ENCODE measurements at places on chromosomes 7 and 10.
A peak's percentile ranks its signal among the peaks of the same experiment; 100 is the strongest.

GRCh38 chr10:35720366-35720765 lies 78.3 kb upstream of the FZD8 start:
- no peak for DNase-seq

- DNase-seq = no peak
These were observed 60.6 kb upstream of the FRMD4A start for GRCh38 chr10:14391342-14391741.

DNA sequence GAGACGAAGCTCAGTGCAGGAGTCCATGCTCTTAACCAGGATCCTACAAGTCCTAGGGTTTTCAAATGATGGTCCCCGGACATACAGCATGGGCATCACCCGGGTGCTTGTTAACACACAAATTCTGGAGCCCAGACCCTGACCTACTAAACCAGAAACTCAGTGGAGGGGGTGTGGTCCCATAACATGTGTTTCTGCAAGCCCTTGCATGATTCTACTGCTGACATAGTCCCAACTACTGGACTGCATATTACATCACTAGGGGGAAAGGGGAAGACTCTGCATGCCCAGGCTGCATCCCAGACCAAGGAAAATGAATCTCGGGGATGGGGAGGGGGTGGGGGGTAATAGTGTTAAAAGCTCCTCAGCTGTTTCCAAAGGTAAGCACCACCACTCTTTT lies 40.3 kb downstream of the GRB10 start:
- no peak for DNase-seq

GRCh38 chr10:23474626-23475025 lies 35.8 kb downstream of the OTUD1 start:
- DNase-seq = no peak

GRCh38 chr7:12783421-12784095 lies 96.1 kb downstream of the ARL4A start:
- no peak for DNase-seq

DNA sequence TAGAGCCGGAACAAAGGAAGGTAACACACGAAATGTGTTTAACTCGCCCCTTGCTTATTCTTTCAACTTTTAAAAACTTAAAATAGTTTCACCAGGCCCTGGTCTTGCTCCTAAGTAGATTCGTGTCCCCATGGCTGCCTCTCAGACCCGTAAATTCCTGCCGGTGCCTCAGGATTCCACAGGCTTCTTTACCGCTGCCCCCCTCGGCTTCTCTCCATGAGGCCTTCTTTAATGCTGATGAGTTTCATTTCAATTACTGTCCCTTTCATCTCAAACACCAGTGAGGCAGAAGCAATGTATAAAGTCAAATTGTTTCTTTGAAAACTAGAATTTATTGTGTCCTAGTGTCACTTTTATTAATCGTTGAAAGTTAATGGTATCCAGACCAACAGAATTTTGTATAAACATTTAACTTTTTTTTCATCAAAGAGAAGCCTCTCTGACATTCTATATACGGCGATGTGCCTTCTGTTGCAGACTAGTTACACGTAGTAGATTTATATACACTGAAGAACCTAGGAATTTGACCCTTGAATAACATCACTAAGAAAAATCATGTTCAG lies 225.2 kb downstream of the C7orf25 start:
- no peak for DNase-seq

GRCh38 chr10:48322017-48322416 lies 15.5 kb downstream of the MAPK8 start:
- no peak for DNase-seq

DNA sequence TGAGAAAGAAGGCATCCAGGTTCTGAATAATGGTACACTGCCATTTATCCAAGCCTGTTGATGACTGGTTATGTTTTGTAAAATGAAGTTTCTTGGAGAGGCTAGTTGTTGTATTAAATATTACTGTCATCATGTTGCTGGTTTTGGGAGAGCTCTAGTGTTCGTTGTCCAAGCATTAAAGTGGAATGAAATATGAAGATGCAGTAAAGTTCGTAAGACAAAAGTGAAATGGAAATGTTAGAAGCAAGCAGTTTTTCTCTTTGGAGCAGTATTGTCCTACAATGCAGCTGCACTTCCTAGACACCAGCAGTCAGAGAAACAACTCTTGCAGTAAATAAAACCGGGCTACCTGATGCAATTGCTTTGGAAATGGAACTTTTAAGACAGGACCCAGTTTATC lies 156.8 kb upstream of the FZD1 start:
- no peak for DNase-seq

- DNase-seq = no peak
These were observed 169.7 kb downstream of the NRF1 start for GRCh38 chr7:129780974-129781927.

GRCh38 chr10:43849551-43849950 lies 200.9 kb upstream of the ZNF32 start:
- DNase-seq = no peak

DNA sequence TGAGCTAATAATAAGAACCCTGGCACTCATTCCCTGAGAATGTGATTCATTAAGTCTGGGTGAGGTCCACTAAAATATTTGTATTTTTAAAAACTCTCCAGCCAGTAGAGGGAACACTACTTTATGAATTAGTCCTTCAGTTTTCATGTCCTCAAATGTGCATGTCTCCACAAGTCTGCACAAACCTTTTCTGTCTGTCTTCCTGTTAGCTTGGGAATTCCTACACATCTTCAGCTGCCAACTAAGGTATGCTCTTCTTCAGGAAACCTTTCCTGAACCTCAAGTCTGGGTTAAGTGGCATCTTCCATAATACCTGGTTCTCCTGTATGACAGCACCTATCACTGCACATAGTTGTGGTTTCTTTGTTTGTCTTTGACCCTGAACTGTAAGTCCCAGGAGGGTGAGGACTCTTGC lies 119.6 kb upstream of the MKX start:
- no peak for DNase-seq

DNA sequence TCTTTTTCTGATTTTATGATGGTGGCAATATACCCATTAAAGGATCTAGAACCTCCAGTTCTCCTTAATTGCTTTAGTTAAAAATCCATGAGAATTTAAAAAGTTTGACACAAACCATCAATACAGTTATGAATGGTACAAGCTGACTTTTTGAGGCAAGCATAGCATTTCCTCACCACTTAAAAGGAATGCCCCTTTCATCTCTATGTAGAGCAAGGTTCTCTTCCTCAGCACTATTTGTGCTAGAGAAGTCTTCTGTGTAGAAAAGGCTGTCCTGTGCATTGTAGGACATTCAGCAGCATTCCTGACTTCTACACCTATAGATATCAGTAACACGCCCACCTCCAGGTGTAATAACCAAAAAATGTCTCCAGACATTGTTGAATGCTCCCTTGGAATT lies 67.3 kb downstream of the AHR start:
- no peak for DNase-seq

DNA sequence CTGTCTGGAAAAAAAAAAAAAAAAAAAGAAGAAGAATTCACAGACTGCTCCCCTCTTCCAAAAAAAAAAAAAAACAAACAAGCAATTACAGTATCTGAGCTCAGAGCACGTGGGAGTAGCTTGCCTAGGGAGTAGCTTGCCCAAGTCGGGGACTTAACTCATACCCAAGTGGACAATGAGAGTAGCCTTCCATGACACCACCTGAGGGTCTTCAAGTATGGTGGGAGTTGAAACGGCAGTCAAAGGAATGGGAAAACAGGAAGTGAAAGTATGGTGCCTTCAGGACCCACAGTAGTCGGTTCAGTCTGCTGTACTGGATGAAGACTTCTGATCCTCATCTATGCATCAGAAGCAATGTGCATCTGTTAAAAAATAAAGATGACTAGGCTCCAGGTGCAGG lies 10.6 kb downstream of the VOPP1 start:
- DNase-seq = no peak

GRCh38 chr7:5284304-5285281 lies 1.9 kb downstream of the SLC29A4 start:
- peak; percentile 28 for DNase-seq

GRCh38 chr7:36925207-36925606 lies 200.9 kb upstream of the AOAH start:
- no peak for DNase-seq

- DNase-seq = no peak
These were observed 355.6 kb downstream of the RNLS start for GRCh38 chr10:88227342-88228018.

- no peak for DNase-seq
These were observed 15.0 kb upstream of the AKR1B1 start for GRCh38 chr7:134473861-134474291.

GRCh38 chr7:49768835-49769234 lies 4.6 kb upstream of the VWC2 start:
- DNase-seq = no peak

DNA sequence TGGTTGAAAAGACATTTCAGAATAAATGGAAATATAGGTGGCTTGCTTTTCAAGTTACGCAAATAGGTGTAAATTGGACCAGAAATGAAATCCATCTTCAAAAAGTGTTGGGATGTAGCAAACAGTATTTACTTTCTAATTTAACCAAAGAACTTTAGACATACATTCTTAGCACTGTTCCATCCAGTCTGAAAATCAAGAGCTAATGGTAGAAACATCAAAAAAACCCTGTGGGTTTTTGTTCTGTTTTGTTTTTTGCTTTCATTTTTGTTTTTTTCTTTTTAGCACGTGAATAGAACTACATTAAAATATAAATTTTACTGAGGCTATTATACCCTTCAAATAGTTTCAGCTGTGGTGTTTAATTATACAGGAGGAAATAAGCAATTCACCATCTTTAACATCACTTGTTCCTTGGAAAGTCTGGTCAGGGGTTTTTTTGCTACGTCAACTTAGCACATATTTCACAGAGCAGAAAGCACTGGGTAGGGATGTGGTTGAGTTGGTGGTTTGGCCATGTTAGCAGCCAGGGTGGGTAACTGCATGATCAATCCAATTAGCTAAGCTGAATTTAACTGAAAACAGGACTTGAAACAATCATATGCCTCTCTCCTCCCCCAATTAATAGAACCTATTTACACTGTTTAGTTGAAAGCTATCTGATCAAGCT lies 275.4 kb upstream of the PFKP start:
- no peak for DNase-seq

DNA sequence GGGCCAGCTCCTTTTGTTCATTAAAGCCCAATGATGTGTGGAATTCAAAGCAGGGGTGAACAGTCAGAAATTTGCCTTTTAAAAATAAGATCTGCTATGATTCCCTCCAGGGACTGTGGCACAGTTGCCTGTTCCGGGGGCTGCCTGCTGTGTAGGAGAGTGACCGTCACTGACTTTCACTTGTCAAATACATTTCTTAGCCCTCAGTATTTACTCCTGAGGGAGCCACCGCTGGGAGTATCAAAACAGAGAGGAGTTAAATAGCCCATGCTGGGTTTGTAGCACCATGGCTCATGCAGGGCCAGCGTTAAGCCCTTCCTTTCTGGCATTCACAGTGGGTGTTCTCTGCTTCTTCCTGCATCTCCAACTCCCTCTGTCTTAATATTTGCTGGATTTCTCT lies 897.8 kb downstream of the SORCS3 start:
- no peak for DNase-seq

GRCh38 chr10:18364987-18365775 lies 225.0 kb downstream of the CACNB2 start:
- no peak for DNase-seq

DNA sequence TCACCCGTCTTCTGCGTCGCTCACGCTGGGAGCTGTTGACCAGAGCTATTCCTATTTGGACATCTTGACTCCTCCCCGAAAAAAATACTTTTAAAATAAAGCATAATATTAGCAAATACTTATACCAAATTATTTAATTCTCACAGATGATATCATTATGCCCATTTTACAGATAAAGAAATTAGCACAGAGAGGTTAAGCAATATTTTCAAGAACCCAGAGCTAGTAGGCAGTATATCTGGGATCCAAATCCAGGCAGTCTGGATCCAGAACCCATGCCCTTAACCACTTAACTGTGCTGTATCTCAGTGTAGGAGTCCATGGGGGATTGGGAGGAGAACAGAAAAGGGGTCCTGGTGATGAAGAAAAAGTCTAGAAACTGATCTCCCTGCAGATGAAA lies 6.1 kb downstream of the IQUB start:
- no peak for DNase-seq

DNA sequence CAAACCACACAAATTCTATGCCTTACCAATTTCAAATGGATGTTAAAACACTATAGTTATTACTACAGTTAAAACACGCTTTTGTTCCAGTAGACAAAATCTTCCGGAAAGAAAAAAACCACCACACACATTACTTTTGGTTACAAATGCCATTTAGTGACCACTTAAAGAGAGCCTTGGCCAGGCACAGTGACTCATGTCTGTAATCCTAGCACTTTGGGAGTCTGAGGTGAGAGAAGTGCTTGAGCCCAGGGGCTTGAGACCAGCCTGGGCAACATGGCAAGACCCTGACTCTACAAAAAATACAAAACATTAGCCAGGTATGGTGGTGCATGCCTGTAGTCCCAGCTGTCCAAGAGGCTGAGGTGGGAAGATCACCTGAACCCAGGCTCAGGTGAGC lies 7.2 kb downstream of the TNPO3 start:
- no peak for DNase-seq

- DNase-seq = no peak
These were observed 31.5 kb upstream of the NRP1 start for GRCh38 chr10:33365871-33366411.

DNA sequence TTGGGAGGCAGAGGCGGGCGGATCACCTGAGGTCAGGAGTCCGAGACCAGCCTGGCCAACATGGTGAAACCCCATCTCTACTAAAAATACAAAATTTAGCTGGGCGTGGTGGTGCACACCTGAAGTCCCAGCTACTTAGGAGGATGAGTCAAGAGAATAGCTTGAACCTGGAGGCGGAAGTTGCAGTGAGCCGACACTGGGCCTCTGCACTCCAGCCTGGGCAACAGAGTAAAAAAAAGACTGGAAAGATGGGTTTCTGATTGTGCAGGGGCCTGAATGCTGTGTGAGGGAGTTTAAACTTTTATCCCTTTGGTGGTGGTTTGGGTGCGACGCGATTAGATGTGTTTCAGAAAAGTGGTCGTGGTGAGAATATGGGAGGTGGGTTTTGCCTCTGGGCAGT lies 1.8 kb downstream of the CHST12 start:
- DNase-seq = no peak

DNA sequence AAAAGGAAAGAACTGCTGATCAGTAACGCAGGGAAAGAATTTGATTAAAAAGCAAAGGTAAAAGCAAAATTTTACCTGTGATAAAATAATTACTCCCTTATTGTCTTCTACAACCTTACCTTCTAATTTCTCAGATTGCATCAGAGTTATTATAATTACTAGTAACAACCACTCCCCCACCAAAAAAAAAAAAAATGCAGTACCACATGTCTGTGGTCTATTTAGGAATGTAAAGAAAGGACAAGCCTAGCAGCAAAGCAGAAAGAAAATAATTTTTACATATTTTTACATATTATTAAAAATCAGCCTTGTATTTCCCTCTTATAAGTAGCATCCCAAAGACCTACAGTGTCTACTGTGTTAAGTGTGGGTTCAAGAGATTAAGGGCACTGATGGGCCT lies 430.4 kb downstream of the TFEC start:
- no peak for DNase-seq

- DNase-seq = no peak
These were observed 957.2 kb upstream of the GHITM start for GRCh38 chr10:83182076-83182475.

All from NCI-H1930 (cell line).